Activated CD4-positive, alpha-beta T cell treated with anti-CD3 and anti-CD28 coated beads, Interleukin-2, amount 50 U/mL, for 24 hours (primary cell): ENCODE measurements at places on chromosomes 4 and X.

DNA sequence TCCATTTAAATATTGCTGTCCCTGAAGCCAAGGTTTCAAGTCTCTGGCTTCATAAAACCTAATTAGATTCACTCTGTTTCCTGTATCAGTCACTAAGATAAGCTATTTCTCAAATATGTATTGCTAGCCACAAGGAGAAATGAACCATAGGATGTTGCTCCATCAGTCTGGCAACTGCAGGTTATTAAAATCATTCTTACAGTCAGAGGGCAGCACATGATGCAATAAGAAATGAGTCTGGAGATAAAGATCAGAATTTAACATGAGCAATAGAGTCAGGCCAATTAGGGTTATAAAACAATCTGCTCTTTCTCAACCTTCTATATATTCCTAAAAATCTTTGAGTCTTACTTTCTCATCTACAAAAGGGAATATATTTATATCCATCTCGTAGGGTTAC, 7.2 kb downstream of the PRKG2 start:
- DNase-seq = no peak

- DNase-seq = no peak
Measured at GRCh38 chr4:177579649-177580048, 137.4 kb upstream of the AGA start.

DNA sequence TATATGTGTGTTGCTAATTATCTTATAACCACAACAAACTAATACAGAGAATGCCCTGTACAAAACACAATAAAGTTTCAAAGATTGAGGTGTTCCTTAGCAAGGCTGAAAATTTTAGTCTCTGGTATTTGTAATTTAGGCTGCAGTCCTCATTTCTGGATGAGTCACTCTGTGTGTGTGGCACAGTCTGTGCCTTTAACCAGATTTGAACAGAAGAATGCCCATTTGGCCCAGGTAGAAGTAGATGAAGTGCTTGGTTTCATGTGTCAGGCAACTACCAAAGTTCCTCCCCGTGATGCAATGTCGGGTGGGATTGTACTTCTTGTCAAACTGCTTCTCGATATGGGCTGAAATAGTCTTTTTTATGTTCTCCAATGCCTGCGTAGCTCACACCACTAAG, 91.6 kb upstream of the H2AZ1 start:
- DNase-seq = no peak

DNA sequence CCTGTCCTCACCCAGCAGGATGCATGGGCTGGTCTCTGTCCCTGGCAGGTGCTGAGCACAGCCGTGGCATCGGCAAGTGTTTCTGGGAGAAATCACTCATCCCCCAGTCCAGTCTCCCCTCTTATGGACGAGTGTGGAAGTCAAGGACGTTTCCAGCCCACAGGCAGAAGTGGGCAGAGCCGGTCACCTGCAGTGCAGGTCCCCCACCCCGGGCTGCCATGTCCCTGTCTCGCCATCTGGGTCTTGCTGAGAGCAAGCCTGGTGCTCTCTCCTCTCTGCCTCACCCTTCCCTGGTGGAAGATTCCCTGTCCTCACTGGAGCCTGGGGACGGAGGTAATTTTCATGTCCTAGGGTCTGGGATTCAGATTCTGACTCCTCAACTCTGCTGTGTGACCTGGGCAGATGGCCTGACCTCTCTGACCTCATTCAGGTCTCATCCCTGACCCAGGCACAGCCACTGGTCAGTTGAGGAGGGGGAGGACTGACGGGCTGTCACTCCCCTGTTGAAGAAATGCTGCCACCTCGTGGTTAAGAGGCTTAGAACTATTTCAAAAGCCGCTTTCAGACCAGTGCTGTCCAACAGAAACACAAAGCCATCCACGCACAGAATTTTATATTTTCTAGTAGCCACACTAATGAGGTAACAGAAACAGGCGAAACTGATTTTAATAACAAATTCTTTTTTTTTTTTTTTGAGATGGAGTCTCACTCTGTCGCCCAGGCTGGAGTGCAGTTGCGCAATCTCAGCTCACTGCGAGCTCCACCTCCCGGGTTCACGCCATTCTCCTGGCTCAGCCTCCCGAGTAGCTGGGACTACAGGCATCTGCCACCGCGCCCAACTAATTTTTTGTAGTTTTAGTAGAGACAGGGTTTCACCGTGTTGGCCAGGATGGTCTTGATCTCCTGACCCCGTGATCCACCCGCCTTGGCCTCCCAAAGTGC, 1.8 kb downstream of the CPZ start:
- DNase-seq = no peak

- DNase-seq = no peak
Measured at GRCh38 chrX:149937871-149938426, 342 bp downstream of the EOLA2 start.

DNA sequence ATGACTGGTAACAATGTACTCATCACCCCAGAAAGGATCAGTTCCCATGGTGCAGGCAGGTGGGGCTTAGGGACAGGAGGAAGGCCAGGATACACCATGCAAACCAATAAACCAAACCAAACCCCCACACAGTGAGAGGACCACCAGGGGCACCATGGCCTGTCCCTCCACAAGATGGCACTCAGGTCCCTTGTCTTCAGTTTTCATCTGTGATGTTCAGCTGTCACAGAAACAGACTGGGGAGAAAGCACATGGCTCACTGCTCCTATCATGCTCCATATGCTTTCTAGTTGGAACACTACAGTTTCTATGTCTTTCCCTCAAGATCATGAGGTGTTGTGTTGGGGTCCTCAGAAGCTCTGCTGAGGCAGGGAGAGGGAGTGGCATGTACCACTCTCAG, 10.1 kb downstream of the HS3ST1 start:
- peak; percentile 13 for DNase-seq

- no peak for DNase-seq
Measured at GRCh38 chr4:46653842-46654241, 255.2 kb downstream of the COX7B2 start.

DNA sequence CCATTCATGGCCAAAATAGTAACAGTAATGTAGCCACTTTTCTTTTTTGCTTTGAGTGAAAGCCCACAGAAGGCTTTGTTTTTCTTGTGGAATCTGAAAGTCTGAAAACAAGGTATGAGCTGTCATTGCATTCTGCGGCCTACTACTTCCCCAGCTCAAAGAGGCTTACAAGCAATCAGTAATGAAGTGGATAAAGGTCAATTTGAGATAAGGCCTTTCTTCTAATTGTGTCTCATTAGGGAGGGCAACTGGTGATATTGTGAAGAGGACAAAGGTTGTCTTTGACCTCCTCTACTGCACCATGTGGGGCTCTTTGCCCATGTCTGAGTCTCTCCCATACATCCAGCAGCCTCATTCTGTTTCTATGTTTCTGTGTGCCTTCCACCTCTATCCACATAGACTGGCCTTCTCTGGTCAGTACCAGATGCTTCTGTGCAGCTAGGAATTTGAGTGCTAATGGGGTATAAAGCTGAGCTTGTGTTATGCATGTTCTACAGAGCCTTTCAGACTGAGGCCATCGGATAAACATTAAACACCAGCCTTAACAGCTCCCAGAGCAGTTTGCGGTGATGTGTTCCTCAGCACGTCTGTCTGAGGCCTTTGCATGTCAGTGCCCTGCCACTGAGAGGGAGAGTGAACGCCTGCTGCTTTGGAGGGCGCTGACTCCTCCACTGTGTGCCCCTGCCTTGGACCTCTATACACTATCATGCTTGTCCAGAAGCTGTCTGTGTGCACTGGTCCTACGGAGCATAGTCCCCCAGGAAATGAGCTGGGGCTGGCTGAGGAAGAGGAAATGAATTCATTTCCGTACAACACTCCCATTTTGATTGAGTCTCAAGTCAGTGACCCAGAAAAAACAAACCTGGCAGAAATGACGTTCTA, 80.2 kb downstream of the SH2D1A start:
- no peak for DNase-seq

DNA sequence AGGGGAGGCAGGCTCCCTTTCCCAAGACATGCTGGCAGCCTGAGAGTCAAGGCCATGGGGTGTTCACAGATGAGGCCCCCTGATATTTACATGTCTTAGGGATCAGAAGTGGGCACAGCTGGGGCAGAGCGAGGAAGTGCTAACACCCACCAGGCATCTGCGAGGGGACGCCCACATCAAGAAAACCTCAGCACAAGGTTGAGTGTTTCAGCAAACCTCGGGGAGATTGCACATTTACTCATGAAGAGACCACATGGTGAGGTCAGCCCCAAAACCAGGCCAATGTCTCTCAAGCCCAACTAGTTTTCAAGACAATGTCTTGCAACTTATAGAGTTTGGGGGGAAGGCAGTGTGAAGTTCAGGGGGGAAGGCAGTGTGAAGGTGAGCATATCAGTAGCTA, 55.2 kb downstream of the CLNK start:
- no peak for DNase-seq

GRCh38 chr4:68962868-68963267, 11.3 kb upstream of the UGT2A3 start:
- DNase-seq = no peak

- DNase-seq = no peak
Measured at GRCh38 chr4:117660668-117661067, 373.6 kb upstream of the NDST3 start.

DNA sequence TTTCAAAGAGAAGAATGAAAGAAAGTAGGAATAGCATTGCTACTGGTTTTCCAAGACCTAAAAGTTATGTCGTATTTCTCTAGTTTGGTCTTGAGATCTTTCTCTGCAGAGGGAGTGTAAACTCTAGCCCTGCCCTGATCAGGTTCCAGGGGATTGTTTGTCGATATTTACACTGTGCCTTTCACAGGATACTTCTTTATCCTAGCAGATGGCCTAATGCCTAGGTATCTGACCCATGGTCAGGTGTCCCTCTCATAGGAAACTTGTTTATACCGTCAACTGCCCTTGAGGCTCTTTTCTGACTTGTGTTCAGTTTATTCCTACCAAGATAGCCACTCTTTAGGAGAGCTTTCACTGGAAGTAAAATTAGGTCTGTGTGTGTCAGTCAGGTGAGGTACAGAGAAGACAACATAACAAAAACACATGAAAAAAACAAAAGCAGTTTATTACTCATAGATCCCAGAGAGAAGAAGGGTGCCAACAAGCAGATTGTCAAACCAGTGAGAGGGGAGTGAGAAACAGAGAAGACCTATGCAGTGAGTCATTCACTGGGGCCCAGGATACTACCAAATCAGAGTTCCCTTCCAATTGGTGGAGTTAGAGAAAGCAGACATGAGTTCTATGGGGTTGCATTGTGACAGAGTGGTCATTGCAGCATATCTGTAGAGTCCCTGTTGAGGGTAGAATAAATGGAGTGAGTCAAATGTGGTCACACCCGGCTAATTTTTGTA, 40.6 kb upstream of the THOC2 start:
- DNase-seq = no peak

DNA sequence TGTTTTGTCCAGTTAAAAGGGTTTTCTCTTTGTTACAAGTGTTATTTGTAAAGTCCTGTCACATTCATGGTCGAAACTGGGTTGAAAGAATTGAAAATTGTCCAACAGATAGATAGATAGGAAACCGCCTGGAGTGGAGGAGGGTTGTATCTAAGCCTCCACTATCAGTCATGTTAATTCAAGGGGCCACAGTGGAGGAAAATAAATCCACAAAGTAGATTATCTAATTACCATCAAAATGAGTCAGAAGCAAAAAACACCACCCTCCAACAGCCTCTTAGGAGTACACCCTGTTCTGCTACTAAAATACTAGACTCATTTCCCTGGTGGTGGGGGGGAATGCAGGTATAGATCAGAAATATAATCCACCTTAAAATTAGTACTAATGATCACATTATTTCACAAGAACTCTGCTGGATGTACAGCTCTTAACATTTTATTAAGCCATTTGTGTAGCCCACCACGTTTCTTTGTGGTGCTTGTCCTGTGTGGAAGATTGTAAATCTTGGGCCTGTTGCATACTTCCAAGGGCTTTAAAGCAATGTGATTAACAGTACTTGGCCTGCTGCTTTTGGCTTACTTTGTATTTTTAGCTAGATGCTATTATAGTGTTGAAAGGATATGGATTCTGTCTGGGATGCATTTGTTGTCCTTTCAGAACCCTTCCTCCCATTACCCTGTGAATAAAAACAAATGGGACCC, 26.8 kb downstream of the RBBP7 start:
- no peak for DNase-seq

GRCh38 chr4:118917582-118917981, 28.9 kb downstream of the SYNPO2 start:
- DNase-seq = no peak

DNA sequence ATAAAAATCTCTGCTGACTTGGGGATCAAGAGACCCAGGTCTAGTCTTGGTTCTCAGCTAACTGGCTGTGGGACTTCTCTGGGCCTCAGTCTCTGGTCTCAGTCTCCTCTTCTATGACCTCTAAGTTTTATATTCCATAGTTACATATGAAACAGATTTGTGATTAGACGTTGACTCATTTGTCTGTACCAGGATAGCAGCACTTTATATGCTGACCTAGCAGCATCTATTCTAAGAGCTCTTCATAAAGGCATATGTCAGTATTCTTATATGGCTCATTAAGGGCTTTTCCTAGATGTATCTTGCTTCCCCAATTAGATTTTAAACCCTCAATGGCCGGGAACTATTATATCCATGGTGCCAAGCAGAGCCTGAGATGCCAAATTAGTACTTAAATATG, 12.7 kb downstream of the GRPR start:
- DNase-seq = no peak

DNA sequence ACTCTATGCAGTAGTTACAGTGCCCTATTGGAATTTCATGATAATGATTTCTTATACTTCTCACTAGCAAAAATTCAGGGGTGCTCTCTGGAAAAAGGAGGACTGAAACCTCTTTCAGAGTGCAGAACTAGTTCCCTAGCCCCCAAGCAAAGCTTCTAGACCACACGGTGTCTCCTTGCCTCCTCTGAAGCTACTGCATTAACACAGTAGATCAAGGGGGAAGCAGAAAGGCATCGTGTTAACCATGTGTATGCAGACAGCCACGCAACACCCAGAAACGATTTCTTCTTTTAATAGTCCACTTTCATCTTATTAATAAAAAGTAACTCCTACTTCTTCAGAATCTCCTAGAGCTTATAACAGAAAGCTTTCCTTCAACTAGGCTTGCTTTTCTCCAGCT, 44.7 kb downstream of the MAML3 start:
- DNase-seq = no peak

DNA sequence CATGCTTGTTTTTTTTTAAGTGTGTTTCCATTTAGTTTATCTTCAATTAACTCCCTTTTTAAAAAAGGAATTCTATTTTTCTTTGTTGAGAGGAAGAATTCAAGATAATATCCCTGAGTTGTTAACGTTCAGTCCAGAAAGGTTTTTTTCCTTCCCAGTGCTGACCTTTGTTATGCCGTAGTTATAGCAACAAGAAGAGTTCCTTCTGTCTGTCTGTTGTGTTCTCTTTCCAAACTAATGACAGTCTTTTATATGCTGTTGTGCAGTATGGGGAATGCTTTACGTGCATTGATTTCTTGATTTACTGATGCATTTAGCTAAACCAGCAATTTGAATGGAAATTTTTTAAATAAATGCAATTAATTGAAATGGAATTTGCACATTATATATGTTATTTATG, 6.6 kb upstream of the CXXC4 start:
- no peak for DNase-seq
